ENCODE measurements at places on chromosomes 1 and 21. TPM values are rescaled to one million over a fixed set of nuclear protein-coding genes. Genes with fewer than 3 reads are reported as not detected.

Gene CRYAA
- total RNA-seq, result not detected

GRCh38 chr1:56376188-56376984, 203.0 kb downstream of the PLPP3 start:
- peak; percentile 6 for DNase-seq

GRCh38 chr1:153544453-153545066, 1.0 kb downstream of the S100A4 start:
- DNase-seq, result no peak

DNA sequence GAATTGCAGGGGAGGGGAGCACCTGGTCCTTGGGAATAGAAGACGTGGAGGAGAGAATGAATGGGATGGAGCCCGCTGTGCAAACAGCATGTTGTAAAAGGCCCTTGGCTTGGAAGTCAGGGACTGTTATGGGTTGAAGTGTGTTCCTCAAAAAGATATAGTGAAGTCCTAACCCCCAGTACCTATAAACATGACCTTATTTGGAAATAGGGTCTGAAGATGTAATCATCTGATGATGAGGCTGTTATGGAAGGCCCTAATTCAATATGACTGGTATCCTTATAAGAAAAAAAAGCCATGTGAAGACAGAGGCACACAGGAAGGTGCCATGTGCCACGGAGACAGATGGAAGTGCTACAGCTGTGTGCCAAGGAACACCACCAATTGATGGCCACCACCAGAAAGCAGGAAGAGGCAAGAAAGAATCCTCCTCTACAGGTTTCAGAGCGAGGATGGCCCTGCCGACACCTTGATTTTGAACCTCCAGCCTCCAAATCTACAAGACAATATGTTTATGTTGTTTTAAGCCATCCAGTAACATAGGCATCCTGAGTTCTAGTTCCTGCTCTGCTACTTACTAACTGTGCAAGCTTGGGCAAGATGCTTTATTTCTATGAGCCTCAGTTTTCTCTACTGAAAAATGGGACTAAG, 51.2 kb downstream of the LRRN2 start:
- DNase-seq, result no peak

DNA sequence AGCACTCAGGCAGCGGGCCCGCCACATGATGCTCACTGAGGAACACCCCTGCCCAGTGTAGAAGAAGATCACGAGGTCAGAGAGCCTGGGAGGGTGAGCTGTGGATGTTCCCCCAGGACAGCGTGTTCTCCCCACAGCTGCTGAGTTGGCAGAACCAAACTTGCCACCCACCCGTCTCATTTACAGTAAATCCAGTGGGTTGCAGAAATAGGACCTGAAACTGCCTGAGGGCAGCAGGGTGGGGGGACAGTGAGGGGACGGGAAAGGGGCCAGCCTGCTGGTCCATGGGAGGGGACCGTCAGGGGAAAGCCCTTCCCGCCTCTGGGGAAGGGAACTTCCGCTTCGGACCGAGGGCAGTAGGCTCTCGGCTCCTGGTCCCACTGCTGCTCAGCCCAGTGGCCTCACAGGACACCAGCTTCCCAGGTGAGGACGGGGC, at the start of gene C1QB:
TSS of gene C1QB (plus strand) at position 356 of the 436 bp plus-strand sequence. CDS start 6,227 bp downstream, outside the sequence.
- no peak for DNase-seq

DNA sequence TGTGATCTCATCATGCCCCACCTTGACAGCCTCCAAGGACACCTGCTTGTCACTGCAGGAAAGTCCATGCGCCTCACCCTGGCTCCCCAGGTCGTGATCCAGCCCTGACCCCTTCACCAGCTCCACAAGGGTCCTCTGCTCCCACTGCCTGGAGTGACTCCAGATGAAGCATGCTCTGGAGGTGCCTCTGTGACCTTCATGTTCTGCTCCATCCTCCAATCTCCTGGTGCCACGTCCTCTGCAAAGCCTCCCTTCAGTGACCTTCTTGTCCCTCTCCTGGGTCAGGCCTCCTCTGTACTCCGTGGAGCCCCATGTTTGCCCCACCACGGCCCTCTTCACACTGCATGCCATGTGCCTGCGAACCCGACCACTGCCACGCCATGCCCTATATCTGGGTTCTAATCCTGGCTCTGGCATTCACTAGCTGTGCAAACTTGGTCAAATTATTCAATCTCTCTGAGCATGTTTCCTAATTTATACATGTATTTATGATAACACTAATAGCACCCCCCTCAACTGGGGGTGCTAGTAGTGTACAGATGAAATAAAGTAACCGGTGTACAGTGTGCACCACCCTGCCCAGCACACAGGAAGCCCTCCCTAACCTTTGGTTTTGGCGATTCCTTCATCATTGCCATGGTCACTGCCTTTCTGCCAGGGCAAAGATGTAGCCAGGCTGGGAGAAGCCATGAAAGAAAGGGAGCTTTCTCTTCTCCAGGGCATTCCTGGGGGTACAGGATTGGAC, 77.4 kb downstream of the STUM start:
- no peak for DNase-seq

- no peak for DNase-seq
Measured at GRCh38 chr1:26861889-26862378, 1.0 kb upstream of the SFN start.

DNA sequence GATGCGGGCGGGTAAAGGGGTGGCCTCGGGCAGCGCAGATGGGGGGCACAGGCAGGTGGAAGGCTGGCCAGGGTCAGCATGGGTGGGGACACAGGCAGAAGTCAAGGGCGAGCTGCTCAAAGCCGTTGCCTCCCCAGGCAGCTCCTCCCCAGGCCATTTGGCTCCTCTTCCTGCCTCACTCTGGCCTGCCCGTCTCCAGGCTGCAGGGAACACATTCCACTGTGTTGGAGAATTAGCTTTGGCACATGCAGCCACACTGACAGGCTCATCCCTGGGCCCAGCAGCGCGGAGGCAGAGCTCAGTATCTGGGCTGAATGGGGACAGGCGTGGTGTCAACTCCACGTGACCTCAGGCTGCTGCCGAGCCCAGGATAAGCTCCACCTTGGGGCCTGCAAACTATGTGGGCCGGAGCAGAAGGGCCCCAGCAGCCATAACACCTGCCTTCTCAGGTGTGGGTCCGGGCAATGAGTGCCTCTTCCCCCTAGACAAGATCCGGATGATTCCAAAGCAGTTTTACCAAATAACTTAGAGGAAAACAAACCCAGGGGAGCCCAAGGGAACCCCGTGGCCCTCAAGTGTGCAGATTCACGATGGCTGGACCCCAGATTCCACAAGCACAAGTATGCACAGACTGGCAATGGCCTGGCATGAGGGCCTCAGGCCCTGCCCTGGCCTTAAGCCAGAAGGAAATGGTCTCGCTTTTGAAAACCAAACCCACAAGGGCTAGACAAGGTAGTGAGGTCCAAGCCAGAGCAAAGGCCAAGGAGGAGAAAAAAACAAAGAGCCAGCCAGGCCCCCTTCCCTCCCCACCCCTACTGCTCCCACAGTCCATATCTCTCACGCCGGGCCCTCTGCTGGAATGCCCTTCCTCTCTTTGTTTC, 40.2 kb downstream of the HSPG2 start:
- DNase-seq, result peak; percentile 67
